ENCODE measurements at places on chromosomes 1 and 21.
A peak's percentile ranks its signal among the peaks of the same experiment; 100 is the strongest.

DNA sequence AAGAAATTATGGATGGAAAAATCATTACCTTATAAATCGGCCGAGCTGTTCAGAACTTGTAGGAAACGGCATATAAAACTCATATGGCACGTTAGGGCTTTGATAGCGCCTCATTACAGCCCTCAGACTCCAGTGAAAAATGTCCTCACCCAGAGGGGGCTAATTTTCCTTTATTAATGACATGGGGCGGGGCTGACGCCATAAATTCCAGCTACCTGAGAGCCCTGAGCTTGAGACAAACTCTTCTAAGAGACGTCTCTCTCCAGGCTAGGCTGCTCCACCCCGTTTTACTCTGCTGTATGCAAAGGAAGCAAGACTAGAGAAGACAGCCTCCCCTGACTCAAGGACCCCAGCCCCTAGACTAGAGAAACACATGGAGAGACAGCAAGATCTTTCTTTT lies 149.4 kb downstream of the TRABD2B start:
- no peak for DNase-seq

DNA sequence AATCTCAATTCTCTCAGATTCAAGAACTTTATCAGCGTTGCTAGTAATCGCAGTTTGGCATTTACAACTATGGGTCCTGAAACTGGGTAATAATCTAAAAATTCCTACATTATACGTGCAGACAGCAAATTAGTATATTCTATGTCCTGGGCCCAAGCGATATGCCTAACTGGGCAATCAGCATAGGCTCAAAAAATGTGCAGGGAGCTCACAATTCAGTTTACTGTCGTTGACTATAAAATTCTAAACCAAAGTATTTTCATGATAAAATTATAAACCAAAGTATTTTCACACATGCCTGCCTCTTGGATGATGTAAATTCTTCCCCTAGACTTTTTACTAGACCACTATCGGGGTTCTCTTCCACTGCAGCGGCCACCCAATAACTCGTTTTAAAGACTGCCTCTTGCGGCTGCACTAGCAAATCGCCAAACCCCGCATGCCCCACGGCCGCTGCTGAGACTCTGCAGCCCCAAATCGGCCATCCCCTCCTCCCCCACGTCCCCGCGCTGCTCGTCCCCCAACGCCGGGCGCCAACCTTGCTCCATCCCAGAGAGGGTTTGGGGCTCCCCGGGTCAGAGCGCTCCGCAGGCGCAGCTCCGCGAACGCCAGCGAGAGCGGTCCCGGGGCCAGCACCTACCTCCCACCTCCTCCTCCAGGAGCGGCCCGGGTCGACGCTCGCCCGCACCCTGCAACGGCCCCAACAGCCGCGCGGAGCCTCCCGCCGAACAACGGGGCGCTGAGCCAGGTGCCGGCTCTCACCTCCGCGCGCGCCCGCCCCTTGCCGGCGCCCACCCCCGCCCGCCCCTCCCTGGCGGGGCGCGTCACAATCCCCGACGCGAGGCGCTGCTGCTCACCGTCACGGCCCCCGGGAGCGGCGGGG lies 506 bp downstream of the SSX2IP start:
- peak; percentile 50 for DNase-seq

DNA sequence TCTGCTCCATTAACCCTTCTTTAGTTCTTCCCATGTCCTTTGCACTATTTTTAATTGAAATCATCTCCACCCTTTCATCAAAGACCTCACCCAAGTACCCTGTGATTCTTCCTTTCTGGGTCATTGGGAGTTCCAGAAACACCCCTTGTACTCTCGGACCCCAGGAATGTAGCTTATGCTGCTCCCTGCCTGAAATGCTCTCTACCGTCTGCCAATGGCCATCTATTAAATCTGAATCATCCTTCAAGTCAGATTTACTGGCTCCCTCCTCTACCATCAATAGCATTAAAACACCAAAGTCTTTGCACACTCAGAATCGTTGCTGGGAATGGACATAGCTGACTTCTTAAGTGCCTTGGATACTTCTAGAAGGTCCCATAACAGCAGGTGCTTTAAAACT lies 73.2 kb upstream of the GADD45A start:
- DNase-seq = no peak

GRCh38 chr1:107976836-107977235 lies 11.9 kb upstream of the VAV3 start:
- no peak for DNase-seq

DNA sequence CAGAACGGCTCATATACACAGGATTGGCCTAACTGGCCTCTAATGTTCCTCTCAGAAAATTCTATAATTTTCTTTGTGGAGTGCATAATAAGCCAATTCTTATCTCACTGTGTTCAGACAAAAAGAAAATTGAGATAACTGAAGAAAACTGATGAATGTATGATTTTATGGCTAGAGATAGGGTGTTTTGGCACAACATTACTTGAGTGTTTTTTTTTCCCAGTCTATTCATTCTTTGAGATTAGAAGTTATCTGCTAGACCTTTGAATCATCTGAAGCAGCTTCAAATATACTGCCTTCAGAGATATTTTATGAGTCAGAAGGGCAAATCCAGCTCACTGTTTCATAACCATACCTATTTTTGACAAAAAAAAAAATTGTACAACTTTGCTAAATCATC lies 85.6 kb downstream of the VAV3 start:
- no peak for DNase-seq
